ENCODE measurements at places on chromosomes 1 and 21. TPM values are rescaled to one million over a fixed set of nuclear protein-coding genes. Genes with fewer than 3 reads are reported as not detected.

GRCh38 chr1:63051886-63052285, 268.0 kb downstream of the ATG4C start:
- H3K4me1 ChIP-seq: no peaks in the 10 kb centered on the region
- H3K4me3 ChIP-seq: no peak overlapping the region
- no peak overlapping the region for H3K27ac ChIP-seq
- H3K36me3 ChIP-seq: no peaks in the 10 kb centered on the region

- no peaks in the 10 kb centered on the region for H3K36me3 ChIP-seq
- H3K27ac ChIP-seq: no peak overlapping the region
- H3K27me3 ChIP-seq: no peaks in the 10 kb centered on the region
Observed at GRCh38 chr1:159790237-159790917, 9.6 kb downstream of the DUSP23 start.

GRCh38 chr1:220182656-220183055, 88.7 kb downstream of the IARS2 start:
- no peak for DNase-seq
- no peaks in the 10 kb centered on the region for H3K27me3 ChIP-seq
- H3K4me3 ChIP-seq: no peak overlapping the region

DNA sequence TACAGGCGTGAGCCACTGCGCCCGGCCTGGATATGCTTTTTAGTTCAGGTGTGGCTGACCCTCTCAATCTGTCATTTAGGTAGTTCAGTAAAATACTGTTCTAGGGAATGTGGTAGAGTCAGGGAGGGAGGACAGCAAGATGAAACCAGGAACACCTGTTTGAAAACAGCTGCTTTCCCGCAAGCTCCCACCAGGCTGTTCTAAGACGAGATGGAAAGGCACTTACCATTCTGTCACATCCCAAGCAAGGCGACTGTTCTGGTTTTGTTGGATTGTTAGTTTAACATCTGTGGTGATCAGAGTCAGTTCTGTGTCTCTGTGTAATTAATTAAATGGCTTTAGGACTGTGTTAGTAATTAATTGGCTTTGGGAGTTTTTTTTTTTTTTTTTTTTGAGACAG, 2.9 kb downstream of the CHAF1B start:
- H3K27ac ChIP-seq: no peak overlapping the region
- no peak for DNase-seq
- H3K27me3 ChIP-seq: no peaks in the 10 kb centered on the region
- peaks cover 4% of the 10 kb centered on the region for H3K4me1 ChIP-seq
- no peak overlapping the region for H3K4me3 ChIP-seq
- no peaks in the 10 kb centered on the region for H3K36me3 ChIP-seq

Gene PLK3
- 452 TPM for total RNA-seq

Gene RGSL1
- 0.69 TPM for total RNA-seq

Data from naive thymus-derived CD4-positive, alpha-beta T cell (primary cell).